ENCODE measurements at places on chromosomes 2 and 18.

- no peak for DNase-seq
Measured at GRCh38 chr2:54048117-54048785, 67.2 kb upstream of the ACYP2 start.

DNA sequence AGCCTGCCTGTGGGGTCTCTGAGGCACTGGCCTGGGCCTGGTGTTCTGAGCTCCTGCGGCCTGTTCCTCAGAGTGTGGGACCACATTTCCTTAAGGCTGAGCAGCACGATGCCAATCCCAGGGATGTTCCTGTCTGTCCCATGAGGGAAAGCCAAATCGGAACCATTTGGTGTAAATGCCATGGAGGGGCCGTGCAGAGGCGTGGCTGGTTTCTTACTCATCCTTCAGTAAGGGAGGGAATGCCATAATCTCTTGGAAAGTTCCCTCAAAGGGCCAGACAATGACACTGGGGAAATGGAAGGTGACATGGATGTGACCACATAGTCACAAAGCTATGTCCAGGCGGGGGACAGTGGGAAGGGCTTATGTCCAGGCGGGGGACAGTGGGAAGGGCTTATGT lies 14.4 kb upstream of the PTMA start:
- DNase-seq: no peak

DNA sequence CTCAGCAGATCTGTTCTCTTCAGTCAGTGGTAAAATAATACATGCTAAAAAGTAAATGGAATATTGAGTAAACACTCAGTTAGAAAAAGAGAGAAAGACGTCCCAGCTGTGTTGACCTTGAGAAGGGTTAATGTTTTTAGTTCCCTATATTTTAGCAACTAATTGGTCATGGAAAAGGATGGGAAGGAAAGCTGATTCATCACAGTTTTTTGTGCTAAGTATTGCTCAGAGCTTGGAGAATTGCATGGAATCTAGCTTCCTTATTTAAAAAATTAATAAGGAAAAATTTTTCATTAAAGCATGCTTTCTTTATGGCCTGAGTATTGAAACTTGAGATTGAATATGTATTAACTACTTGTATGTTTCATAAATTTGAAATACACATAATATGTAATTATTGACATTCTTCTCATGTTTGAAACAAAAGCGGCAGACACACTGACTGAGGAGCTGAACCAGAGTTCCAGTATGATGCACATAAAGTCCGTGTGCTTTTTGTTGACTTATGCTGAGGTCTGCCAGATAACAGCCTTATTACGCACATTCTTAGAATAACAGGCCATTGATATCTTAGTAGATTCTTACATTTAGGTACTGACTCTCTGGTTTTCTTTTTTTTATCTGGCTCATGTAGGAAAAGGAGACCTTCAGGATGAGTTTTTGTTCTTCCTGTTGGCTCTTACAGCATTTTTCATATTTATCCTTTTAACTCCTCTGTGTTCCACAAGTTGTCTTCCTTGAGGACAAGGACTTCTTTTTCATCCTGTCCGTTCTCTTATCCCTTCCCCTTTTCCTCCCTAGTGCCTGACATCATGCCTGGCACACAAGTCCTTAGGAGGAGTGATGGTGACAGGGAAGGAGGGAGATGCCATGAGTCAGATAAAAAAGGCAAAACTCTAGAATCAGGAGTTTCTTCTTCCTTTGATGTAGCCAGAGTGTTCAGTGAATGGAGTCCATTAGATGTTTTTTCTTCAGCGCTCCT lies 194.1 kb downstream of the PTPRM start:
- DNase-seq: no peak

- DNase-seq: no peak
Measured at GRCh38 chr18:55627007-55627406, 39.0 kb upstream of the TCF4 start.

GRCh38 chr2:105375001-105375561 lies 23.8 kb downstream of the FHL2 start:
- DNase-seq: no peak

DNA sequence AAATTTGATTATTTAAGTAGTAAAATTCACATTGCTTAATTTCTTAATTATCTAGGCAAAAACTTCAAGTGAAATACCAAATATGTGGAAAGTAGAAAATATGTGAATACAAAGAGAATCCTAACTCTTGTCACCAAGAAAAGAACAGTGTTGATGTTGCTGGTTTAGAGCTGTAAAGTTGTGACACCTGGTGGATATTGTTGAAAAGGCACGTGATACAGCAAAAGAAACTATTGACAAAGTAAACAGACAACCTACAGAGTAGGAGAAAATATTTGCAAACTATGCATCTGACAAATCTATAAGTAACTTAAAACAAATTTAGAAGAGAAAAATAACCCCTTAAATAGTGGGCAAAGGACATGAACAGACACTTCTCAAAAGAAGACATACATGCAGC lies 25.6 kb upstream of the ZC3H15 start:
- DNase-seq: no peak

GRCh38 chr2:19525313-19525712 lies 166.9 kb upstream of the OSR1 start:
- DNase-seq: no peak

- no peak for DNase-seq
Measured at GRCh38 chr18:29311580-29311979, 1134.7 kb upstream of the CDH2 start.

DNA sequence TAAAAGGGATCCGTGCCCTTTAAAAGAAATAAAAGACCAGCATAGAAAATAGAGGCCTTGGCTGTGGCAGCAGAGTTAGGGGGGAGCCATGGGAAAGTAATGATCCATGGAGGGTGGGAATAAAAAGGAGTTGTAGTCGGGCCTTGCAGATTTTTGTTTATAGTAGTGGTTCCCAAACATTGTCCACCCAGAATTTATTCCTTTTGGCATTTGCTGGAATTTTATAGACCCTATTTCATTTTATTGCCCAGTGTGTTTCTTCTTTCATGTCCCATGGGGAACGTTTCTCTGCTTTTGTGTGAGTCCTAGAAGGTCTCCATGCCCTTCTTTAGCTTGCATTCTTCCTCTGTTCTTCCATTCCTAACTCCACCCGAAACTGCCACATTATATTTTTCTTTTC lies 222.2 kb downstream of the LTBP1 start:
- DNase-seq: no peak

DNA sequence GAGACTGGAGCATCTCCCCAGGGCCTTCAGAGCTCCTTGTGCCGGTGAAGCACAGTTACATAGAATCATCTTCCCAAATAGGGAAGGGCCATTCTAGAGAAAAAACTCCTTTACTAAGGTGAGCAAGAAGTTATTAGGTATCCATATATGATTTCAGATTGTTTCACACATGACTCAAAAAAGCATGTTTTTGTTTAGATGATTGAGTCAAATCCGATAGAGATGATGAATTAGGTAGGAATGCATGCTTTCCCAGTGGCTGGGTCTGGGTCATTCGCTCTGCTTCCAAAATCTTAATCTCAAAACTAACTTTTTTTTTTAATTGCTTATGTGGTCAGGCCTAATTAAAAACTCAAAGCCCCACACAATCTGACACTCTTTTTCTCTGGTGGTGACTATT lies 3.8 kb downstream of the NT5C1B start:
- DNase-seq: no peak

- no peak for DNase-seq
Measured at GRCh38 chr18:11183637-11184036, 34.3 kb upstream of the PIEZO2 start.
